Left lobe of liver (tissue), 2 donors: ENCODE measurements at places on chromosomes 7 and 10. TPM values are rescaled to one million over a fixed set of nuclear protein-coding genes. Genes with fewer than 3 reads are reported as not detected.

Gene SPDYE2B
- total RNA-seq = not detected

Gene FKBP9
- 32.8 TPM for total RNA-seq

Gene MKX
- total RNA-seq = 0.30 TPM

Gene VENTX
- total RNA-seq = 0.15 TPM

Gene LLCFC1
- not detected for total RNA-seq

Gene MSANTD7
- total RNA-seq = 3.3 TPM

Gene EBLN1
- not detected for total RNA-seq

Gene CDH23
- total RNA-seq = 20.9 TPM

Gene SLC26A3
- total RNA-seq = 0.93 TPM

Gene GPR146
- total RNA-seq = 28.1 TPM

Gene ITGB1
- total RNA-seq = 142 TPM

Gene EMX2
- total RNA-seq = not detected

Gene SPOCK2
- total RNA-seq = 1.6 TPM

Gene CYP2C19
- 13.0 TPM for total RNA-seq

Gene IL15RA
- total RNA-seq = 8.4 TPM

Gene MOGAT3
- total RNA-seq = 12.0 TPM

Gene SUN3
- not detected for total RNA-seq

Gene CHRM2
- 0.96 TPM for total RNA-seq

Gene GJD4
- not detected for total RNA-seq

Gene CRHR2
- total RNA-seq = not detected

Gene ZNF365
- not detected for total RNA-seq

Gene SEMA3E
- total RNA-seq = 0.45 TPM

Gene ALOX5
- total RNA-seq = 4.8 TPM

Gene WDFY4
- total RNA-seq = 1.3 TPM

Gene PDZD7
- total RNA-seq = 0.13 TPM

Gene GPR15LG
- 0.20 TPM for total RNA-seq

Gene SLC29A4
- 2.9 TPM for total RNA-seq

Gene SNX10
- total RNA-seq = 27.4 TPM

Gene COL26A1
- total RNA-seq = 6.7 TPM

Gene BCAP29
- total RNA-seq = 25.1 TPM

Gene CCAR1
- total RNA-seq = 17.4 TPM
